Activated T-helper 1 cell treated with anti-CD3 and anti-CD28 coated beads, Interleukin-12 subunit alpha, Interleukin-12 subunit beta, Interleukin-2, Interleukin-4 antibody, amounts not matched to agents 30 ng/mL and 10 ng/mL and 1 ng/mL, durations not matched to agents 14 hours and 24 hours and 36 hours (primary cell): ENCODE measurements at places on chromosomes 1 and 21. TPM values are rescaled to one million over a fixed set of nuclear protein-coding genes. Genes with fewer than 3 reads are reported as not detected.
A peak's percentile ranks its signal among the peaks of the same experiment; 100 is the strongest.

USP1 gene
- 77.8 and 78.7 TPM in 2 replicates for total RNA-seq

FCRLB gene
- not detected in 2 replicates for total RNA-seq

MRPS6 gene
- 137 and 139 TPM in 2 replicates for total RNA-seq

OR10Z1 gene
- not detected in 2 replicates for total RNA-seq

C1orf50 gene
- total RNA-seq = 6.4 and 7.6 TPM in 2 replicates

ZFP69B gene
- total RNA-seq = 5.1 and 5.8 TPM in 2 replicates

MAP3K21 gene
- 1.8 and 2.1 TPM in 2 replicates for total RNA-seq

GRCh38 chr21:36596174-36596573, 102.7 kb upstream of the SIM2 start:
- DNase-seq = no peak

DNA sequence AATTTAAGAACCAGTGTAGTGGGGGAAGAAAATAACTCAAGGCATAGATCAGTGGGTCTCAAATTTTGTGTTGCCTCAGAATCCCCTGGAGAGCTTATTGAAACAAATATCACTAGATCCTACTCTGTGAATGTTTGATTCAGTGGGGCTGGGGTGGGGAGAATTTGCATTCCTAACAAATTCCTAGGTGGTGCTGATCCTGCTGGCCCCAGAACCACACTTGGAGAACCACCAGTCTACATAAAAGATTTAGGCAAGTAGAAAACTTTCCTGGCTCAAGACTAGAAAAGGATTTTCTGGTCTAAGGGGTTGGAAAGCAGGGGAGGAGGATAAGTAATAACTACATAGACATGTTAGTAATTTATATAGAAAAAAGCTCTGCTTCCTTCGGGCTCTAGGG, 34.1 kb upstream of the C1orf21 start:
- no peak for DNase-seq

GRCh38 chr21:42097860-42098454, 26.8 kb downstream of the UMODL1 start:
- DNase-seq = no peak

- DNase-seq = no peak
Measured at GRCh38 chr1:38052750-38053415, 6.3 kb upstream of the POU3F1 start.

DNA sequence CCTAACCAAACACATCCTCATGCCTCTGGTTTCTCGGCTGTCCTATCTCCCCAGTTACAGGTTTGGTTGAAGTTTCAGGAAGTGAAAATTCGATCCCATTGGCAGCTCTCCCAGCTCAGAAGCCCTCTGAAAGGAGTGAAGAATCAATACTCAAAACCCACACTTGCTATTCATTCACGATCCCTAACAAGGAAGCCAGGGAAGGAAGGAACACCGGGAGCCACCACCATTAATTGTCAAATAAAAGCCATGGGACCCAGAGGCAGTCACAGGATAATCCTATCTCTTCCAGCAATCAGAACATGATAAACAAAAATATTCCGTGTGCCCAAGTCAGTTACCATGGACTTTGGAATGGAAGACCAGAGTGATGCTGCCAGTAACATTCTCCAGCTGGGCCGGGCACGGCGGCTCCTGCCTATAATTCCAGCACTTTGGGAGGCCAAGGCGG, 7.0 kb downstream of the TMPRSS2 start:
- no peak for DNase-seq

DNA sequence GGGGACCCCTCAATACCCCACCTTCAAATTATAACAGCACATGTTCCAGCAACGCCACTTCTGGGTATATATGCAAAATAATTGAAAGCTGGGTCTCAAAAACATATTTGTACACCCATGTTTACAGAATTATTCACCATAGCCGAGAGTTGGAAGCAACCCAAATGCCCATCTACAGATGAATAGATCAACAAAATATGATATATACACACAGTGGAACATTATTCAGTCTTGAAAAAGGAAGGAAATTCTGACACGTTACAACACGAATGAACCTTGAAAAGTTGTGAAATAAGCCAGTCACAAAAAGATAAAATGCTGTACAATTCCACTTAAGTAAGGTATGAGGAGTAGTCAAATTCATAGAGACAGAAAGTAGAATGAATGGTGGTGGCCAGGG, 5.1 kb downstream of the TMCO4 start:
- no peak for DNase-seq

DNA sequence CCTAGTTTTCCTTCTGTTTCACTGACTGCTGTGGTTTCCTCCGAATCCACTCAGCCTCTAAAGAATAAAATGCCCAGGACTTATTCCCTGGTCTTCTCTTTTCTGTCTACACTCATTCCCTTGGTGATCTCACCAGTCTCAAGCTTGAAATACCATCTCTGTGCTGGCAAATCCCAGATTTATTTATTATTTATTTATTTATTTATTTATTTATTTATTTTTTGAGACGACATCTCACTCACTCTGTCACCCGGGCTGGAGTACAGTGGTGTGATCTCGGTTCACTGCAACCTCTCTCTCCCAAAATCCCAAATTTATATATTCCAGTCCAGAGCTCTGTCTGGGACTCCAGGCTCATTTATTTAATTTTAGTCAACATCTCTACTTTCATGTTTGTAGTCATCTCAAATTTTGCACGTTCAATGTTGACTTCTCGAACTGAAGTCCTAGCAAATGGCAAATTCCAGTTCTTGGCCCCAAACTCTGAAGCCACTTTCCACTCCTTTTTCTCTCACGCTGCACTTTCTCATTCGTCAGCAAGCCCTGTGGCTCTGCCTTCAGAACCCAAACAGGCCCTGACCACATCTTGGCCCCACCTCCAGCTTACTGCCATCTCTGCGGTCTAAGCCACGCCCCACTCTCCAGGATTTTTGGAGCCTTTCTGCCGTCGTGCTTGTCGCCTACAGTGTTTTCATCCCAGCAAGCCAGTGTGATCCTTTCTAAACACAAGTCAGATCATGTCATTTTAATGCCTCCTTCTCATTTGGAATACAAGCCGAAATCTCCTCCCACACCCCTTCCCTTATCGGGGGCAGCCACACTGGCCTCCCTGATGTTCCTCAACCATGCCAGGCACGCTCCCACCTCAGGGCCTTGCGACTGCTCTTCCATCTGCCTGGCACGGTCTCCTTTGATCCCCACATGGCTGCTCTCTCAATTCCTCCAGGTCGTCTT, 14.2 kb upstream of the TENT5B start:
- DNase-seq = no peak

DNA sequence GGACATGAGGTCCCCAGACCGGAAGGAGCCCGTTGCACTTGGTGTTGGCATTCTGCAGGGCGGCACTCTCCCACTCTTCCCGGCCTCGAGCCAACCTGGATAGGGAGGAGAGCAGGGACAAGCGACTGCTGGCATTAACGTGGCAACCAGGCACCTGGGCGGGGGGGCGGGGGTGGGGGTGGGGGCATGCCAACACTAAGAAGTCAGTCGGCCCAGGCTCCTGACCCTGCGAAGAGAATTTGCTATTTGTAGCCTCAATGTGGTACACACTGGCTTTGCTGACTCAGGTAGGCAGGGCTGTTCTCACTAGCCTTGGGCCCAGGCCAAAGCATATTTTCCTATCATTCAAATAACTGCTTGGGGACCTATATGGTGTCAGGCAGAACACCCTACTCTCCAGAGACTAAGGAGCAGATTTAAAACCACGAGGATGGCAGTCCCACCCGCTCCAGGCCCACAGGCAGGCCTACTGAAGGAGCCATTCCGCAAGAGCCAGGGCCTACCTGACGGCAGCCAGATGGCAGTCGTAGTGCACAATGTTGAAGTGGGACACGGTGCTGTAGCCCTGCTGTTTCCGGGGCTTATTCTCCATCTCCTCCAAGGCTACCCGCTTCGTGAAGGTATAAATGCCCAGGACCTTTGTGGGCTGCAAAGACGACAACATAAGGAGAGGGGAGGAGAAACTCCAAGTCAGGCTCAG, 123.7 kb downstream of the UBR4 start:
- no peak for DNase-seq

DNA sequence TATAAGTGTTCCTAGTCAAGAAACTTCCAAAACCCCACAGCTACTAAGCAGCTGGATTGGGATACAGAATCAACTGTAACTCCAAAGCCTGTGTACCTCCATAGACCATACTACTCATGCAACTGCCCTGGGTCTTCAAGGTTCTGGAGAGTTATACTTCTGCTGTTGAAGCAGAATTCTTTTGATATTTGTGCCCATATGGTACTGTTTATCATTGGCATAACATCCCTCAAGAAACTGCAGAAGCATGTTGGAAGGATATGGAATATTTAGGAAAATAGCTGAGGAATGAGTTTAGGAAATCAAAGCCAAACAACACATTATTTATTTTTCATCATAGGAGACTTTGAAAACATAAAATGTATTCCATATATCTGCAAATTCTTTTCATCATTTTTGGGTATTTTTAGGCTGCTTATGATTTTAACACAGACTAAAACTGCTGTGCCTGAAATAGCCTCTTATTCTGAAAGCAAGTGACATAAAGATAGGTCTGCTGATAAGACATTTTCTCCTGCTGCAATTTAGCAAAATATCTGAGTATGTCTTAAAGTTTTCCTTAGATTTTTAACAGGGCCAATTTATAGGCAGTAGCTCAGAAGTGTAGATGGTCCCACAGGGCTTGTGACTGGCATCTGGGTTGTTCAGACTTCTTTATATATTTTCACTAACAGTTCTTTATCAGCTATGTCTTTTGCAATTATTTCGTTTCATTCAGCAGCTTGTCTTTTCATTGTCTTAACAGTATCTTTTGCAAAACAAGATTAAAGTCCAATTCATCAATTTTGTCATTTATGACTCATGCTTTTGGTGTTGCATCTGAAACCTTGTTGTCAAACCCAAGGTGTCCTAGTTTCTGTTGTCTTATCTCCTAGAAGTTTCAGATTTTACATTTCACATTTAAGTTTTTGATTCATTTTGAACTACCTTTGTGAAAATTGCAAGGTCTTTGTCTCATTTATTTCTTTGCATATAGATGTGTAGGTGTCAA, 41.1 kb upstream of the ZNF124 start:
- DNase-seq = no peak

DNA sequence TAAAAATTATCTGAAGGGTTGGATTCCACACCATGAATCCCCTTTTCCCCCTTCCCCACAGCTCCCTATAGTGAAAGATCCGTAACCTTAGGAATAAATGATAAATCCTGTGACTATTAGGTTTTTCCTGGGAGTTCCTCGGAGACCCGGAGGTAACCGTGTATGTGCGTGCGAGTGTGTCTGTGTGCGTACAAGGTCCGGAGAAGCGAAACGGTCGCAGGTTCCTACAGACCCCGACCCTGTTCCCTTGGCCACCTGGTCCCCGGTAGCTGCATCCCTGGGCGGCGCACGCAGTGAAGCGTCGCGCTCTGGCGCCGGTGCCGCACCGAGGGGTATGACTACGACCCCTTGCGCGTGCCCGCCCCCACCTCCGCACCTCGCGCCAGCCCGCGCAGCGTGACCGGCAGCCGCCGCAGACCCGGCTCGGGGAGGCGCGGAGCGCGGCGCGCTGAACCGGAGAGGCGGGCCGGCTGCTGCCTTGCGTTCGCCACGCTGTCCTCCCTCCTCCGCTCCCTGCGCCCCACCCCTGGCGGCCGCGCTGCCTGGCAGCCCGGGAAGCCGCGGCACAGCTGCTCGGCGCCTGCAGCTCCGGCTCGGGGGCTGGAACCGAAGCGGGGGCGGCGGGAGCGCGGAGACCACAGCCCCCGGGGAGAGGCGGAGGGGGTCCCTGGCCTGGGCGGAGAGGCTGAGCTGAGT, at the start of gene AK5:
TSS of gene AK5 (plus strand) at position 529 of the 696 bp plus-strand sequence. CDS start 295 bp downstream, outside the sequence.
- peak; percentile 16 for DNase-seq

- no peak for DNase-seq
Measured at GRCh38 chr1:19381261-19381660, 69.1 kb downstream of the SLC66A1 start.

- DNase-seq = no peak
Measured at GRCh38 chr1:97599447-97599846, 321.4 kb downstream of the DPYD start.

GRCh38 chr1:114024049-114024448, 44.8 kb downstream of the OLFML3 start:
- no peak for DNase-seq

DNA sequence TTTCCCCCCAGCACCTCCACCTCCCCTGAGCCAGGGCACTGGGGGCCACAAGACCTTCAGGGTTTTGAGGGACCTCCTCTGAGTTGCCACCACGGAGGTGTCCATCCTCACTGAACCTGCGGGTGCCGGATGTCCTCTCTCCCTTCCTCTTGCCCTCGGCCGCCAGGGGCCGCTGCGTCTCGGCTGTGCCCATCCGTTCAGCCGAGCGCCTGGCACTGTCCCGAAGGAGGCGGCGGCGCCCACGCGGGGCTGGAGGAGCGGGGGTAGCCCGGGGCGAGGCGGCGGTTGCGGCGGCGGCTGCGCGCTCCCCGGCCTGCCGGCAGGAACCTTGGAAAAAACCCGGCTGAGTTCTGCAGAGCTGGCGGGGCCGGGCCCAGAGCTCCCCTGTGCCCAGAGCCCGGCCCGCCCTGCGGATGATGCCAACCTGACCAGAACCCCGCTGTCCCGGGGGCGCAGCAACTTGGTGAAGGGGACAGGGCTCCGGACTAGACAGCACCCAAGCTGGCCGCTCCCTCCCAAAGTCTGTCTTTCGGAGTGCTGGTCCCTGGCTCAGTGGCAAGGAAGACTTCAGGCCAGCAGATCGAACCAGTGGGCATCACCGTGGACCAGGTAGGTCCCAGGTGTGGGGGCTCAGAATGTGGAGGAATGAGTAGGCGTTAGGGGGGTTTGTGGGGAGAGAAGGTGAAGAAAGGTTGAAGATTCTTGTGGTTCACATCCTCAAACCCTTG, 3.7 kb upstream of the PPM1J start:
- peak; percentile 70 for DNase-seq
